ENCODE measurements at places on chromosomes 7 and 10. TPM values are rescaled to one million over a fixed set of nuclear protein-coding genes. Genes with fewer than 3 reads are reported as not detected.

The OR13A1 gene
- total RNA-seq, result not detected

DNA sequence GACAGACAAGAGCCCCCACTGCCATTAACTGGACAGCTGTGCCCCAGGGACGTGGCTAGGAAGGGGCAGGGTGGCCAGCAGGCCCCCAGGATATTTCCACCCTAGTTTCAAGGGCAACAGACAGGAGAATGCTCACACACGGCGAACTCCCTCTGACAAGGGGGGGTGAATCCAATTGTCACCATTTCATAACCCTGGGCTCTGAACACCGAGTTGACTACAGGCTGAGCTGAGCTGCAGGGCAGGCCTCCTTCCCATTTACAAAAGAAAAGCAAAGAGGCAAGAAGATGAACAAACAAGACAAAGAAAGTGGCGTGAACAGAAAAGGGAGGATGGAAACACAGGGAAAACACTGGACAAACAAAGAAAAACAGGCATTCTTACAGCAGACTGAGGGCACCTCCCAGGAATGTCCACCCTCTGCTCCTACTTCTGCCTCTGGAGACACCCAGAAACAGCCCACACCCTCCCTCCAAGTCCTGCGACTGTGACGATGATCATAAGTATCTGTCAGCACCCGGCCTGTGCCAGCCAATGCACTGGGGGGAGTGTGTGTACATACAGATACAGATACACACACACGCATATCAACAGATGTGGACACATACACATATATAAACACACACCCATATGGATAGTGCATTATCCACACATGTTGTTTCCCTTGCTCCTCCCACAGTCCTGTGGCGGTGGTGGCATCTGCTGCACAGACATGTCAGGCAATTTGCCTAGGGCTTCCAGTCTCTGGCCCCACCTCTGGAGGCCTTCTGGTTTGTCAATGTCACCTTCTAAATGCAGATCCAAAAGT is 66.2 kb downstream of the FAM53B start:
- no peak for DNase-seq

DNA sequence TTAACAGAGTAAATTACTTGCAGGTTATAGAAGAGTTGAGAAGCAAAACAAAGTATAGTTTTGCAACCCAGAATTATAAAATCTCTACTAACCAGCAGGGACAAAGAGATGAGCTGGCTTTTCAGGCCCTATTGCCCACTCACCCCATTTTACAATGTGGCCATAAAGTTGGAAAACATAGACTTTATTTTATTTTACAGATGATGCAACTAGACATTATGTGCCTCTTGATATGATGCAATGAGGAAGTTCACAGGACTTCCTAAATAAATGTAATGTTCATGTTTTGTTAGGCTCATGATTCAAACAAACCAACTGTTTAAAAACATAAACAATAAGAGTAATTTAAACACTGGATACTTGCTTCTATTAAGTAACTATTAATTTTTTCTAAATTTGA is 141.1 kb upstream of the WNT16 start:
- no peak for DNase-seq

DNA sequence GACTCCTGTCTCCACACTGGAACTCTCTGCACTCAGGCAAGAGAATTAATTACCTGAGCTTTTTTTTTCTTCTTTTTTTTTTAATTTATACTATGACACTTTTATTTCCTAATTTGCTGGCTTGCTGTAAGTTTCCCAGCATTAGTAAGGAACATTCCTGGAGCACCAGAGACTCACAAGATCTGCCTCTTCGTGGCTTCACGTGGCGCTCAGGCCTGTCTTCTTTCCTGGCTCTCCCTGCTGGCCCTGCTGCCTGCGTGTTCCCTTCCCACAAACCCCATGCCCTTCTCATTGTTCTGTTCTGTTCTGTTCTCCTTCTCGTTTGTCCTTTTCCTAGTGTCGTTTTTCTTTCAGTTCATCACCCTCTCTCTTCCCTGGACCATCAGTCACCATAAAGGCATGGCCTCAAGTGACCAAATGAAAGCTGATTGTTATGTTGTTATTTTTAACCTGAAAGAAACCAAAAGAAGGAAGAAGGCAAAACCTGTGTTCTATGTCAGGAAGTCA is 591.6 kb upstream of the PFKP start:
- no peak for DNase-seq

The FKBP6 gene
- not detected for total RNA-seq

All from mammary epithelial cell (primary cell).